ENCODE measurements at places on chromosomes 5 and 9.
A peak's percentile ranks its signal among the peaks of the same experiment; 100 is the strongest.

- no peak for DNase-seq
These were observed 79.2 kb downstream of the DOCK2 start for GRCh38 chr5:169716287-169716686.

DNA sequence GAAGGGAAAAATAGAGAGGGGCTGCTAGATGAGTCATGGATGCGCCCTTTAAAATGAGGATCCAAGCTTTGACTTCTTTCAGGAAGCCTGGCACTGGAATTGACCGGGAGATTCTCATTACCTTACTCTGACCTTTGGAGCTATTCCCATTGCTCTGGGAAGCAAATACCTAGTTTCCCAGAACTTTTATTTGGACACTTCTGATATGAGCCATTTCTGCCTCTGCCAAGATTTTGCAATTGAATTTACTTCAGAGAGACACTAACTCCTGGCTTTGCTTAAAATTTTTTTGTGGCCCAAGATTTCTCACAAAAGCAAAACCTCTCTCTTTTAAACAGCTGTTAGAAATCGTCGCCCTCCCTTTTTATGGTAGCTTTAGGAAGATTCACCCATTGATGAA lies 15.7 kb upstream of the AGXT2 start:
- DNase-seq: no peak

DNA sequence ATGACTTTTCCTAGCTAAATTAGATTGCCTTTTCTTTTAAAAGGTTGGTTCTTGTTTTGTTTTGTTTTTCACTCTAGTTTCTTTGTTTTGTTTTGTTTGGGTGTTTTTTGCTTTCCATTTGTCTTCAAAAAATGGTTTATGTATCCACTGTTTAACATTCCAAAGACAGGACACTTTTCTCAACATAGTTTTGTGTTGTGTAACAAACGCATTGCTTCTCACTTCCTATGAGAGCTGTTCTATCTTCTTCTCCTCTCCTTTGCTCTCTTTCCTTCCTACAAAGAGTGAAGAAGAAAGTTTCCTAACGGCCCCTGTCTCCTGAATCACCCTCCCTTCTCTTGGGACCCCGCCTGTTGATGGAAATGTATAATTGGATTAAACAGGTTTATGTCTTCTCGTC lies 539.7 kb downstream of the ACTL7B start:
- no peak for DNase-seq

DNA sequence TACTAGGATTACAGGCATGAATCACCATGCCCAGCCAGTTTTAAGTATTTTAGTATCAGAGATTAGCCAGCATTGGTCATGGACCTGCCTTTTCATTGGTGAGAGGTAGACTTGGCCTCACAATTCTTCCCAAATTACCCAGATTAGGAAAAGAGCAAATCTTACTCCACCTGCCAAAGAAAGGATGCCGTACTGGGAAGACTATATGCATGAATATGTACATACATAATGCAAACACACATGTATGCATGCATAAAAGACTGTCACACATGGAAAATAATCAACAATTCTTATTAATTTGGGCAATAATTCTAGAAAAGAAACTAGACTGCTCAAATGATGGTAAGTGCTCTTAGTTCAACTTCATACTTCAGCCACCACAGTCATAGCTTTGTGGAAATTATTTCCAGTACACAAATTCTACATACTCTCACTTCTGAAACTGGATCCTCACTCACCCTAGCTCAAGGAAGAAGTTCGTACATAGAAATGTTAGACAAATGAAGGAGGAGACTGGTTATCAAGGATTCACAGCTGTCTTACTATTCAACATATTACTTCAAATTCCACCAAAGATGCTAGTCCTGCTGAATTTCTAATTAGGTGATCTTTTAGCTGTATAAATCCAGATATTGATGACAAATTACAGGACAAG lies 73.7 kb downstream of the MINAR2 start:
- DNase-seq: no peak

GRCh38 chr5:68287976-68288706 lies 72.6 kb downstream of the PIK3R1 start:
- peak; percentile 54 for DNase-seq

GRCh38 chr9:137423514-137424291 lies 510 bp downstream of the NOXA1 start:
- no peak for DNase-seq

- DNase-seq: no peak
These were observed 5.3 kb downstream of the OTP start for GRCh38 chr5:77633207-77633675.

- DNase-seq: no peak
These were observed 20.7 kb downstream of the GSN start for GRCh38 chr9:121288673-121289025.

GRCh38 chr9:127323393-127323792 lies 58.8 kb downstream of the GARNL3 start:
- DNase-seq: no peak

DNA sequence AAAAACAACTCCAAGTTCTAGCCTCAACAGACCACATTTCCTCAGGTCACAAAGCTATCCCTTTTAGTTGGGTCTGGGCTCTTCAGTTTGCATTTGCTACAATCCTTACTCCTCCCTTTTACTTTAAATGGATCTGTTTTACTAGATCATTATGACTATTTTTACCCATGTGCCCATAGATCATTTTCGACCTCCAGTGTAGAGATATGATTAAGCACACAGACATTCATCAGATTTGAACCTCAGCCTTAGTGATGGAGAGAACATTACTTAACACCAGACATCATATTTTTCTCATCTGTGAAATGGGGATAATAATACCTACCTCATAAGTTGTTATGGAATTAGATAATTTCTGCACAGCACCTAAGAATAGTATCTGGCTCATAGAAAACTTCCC lies 141.9 kb downstream of the NPR3 start:
- no peak for DNase-seq

DNA sequence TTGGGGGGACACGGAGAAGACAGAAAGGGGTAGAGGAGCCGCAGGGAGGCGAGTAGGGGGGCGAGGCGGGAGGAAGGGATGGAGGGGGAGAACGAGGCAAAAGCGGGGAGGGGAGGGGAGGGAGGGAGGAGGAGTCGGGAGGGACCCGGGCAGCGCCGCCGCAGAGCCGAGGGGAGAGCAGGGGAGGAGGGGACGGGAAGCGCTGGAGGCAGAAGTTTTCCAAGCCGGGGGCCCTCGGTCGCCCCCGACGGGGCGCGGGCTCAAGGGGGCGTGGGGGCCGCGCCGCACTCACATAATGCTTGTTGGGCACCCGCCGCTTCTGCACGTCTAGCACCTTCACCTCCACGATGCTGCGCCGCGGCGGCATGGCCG lies 353 bp downstream of the SH3PXD2B start:
- peak; percentile 50 for DNase-seq

DNA sequence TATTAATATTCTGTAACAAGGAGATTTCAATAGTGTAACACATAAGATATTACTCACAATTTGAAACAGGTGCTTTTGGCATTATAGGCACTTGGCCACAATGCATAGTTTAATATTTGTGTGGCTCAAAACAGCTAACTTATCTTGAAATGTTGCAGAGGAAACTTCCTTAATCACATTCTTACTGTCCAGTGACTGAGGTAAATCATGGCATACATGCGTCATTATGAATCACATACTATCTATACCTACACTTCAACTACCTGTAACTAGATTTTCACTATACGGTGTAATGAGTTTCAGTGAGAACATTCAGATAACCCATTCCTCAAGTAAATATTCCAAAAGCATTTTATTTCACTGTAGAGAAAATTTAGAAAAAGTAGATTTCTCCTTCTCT lies 218.8 kb downstream of the PDE4D start:
- DNase-seq: no peak

DNA sequence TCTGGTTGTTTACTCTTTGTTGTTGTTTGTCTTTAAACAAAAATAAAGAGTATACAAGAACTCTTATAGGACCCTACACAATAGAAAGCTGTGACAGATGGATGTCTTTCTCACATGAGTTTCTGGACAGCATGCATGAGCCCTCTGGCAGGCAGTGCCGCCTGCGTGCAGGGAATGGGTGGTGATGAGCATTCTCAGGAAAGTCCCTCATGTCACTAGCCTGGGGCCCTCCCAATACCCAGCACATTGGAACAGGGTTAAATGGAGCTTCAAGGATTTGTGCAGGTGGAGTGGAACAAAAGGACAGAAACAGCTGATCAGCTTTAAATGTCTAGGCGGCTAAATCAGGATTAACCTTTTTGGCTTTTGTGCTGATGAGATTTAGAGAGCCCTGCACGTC lies 181.0 kb upstream of the CD180 start:
- DNase-seq: no peak

- peak; percentile 40 for DNase-seq
These were observed 116.4 kb downstream of the TTLL11 start for GRCh38 chr9:121976751-121977150.

Measured in hepatic stellate cell (primary cell).